ENCODE measurements at places on chromosomes 5 and 9.

- DNase-seq: no peak
Observed at GRCh38 chr9:124537926-124538325, 30.7 kb upstream of the NR5A1 start.

GRCh38 chr5:3179220-3179619, 416.4 kb upstream of the IRX1 start:
- no peak for DNase-seq

DNA sequence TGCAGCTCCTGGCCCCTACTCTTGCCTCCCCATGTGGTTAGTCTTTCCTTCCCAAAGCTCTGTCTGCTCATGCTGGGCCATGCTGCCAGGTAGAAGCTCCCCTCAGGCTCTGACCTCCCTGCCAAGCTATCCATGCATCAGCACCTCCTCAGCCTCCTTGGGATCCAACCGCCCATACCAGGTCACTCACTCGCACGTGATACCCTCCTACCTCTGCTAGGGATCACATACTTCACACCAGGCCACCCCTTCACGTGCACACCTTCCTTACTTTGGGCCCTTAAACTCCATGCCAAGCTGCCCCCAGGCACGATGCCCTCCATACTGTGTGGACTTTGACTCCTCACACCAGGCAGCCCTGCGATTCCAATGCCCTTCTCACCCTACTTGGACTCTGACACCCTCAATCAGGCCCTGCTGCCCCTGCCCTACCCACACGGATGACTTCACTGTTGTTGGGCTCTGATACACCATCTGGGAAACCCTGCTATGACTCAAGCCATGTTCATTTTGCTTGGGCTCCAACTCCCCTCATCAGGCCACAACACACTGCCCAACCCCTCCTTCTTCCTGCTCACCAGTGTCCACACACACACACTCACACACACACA, 34.1 kb downstream of the ZNF483 start:
- DNase-seq: no peak

GRCh38 chr5:74432721-74433120, 207.8 kb downstream of the ENC1 start:
- no peak for DNase-seq

- DNase-seq: no peak
Observed at GRCh38 chr5:180922932-180923331, 24.0 kb downstream of the BTNL8 start.

GRCh38 chr9:128891321-128892220, 9.6 kb downstream of the LRRC8A start:
- no peak for DNase-seq

DNA sequence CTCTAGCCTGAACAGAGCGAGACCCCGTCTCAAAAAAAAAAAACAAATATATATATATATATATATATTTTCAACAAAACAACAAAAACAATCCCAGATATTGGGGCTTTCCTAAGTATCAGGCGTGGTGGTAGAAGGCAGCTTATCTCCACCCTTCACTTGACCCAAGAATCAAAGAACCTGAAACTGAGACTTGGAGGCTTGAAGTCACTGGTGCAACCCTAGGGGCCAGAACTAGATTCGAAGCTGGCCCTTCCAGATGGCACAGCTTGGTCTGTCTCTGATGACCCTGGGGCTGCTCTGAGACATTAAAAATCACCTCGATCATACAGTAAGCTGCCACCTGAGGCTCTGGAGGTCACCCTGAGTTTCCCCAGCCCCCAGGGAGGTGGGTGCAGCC, 1.3 kb upstream of the KCNMB1 start:
- no peak for DNase-seq
